ENCODE measurements at places on chromosomes 1 and 21.

- no peak for DNase-seq
These were observed 74.5 kb downstream of the MRPL37 start for GRCh38 chr1:54274448-54274847.

DNA sequence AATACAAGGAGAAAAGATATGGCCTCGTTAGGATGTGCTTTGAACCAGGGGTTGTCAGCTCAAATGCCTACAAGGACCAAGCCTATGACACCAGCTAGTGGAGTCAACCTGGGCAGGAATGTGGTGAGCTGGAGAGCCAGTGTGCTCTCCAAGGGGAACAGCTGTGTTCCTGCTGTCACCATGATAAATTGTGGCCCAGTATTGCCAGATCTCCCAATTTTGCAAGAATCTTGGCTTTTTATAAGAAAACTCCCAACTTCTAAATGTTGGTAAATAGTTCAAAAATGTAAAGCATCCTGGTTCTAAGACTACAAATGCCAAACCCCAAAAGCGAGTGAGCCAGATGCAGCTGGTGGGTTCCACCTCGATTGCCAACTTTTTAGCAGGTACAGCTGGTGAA lies 391.1 kb downstream of the PLPP3 start:
- no peak for DNase-seq

- DNase-seq = no peak
These were observed 11.1 kb downstream of the PEA15 start for GRCh38 chr1:160216301-160216700.

DNA sequence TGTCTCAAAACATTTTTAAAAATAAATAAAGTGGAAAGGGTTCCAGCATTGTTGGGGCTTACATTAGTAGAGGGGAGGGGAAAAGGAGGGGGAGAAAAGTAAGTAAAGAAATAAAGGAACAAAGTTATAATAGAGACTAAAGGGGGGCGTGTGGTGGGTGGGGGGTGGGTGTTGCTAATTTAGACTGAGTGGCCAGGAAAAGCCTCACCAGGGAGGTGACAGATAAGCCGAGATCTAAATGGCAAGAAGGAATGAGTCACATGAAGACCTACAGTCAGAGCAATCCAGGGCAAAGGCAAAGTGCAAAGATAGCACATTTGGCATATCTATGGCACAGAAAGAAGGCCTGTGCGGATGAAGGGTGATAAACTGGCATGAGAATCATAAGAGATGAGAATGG lies 7.5 kb downstream of the MPL start:
- DNase-seq = peak; percentile 47

- no peak for DNase-seq
These were observed 8.4 kb downstream of the SAMD11 start for GRCh38 chr1:932173-932510.
